ENCODE measurements at places on chromosomes 7 and 10.

DNA sequence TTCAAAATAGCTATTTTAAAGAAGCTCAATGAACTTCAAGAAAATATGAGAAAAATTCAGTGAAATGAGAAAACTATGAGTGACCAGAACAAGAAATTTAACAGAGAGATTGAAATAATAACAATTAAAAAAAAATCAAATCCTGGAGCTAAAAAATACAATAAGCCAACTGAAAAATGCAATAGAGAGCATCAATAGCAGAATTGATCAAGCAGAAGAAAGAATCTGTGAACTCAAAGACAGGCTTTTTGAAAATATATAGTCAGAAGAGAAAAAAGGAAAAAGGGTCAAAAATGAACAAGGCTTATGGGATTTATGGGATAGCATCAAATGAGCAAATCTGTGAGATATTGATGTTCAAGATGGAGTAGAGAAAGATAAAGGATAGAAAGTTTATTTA, 133.0 kb downstream of the OTUD1 start:
- no peak for DNase-seq

- peak; percentile 35 for DNase-seq
Observed at GRCh38 chr10:109740436-109740835, 182.9 kb downstream of the XPNPEP1 start.

DNA sequence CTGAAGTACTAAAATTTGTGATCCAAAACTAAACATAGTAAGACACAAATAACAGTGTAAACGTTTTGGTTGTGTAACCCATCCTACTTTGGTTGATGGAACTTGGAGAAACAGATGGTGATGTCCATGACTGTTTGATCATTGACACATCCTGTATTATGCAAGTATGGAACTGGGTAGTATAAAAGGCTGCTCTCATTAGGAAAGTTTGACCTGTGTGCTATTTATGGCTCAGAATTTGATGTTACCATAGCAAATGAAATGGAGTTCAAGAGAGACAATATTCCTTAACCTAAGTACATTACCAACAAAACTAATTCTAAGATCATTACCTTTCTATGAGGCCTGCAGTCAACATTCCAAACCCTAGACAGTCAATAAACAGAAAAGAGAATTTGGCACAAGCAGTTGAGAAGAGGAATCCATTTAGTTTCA, 39.9 kb downstream of the DKK1 start:
- DNase-seq = no peak

DNA sequence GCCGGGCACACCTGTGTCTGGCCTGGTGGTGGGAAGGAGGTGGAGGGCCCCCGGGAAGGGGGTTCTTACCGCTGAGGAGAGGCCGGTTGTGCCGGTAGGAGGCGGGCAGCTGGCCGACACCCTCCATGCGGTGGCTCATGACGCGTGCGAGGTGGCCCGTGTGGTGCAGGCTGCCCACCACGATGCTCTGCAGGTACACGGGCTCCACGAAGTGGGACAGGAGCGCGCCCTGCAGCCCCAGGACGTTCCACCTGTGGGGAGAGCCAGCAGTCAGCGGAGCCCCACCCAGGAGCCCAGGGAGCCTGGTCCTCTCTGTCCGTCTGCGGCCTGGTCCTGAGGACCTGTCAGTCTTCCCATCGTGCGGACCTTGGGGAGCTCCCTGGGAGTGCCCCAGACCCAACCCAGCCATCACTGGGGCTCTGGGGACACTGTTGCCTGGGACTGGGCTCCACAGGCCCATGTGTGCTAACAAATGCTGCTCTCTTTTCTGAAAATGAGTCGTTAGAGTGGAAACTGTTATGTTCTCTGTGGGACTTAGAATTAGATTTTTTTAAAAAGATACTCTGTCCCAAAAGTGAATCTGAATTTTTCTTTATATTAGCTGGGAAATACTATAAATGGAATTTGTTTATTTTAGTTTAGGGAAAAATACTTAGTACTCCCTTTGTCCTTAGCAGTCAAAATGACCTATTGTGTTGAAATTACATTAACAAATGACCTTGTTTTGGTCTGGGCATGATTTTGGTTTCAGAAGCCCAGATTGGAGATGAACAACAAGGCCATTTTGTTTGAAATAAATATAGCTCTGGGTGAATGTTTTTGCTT, 143.9 kb downstream of the WDR37 start:
- DNase-seq = no peak

DNA sequence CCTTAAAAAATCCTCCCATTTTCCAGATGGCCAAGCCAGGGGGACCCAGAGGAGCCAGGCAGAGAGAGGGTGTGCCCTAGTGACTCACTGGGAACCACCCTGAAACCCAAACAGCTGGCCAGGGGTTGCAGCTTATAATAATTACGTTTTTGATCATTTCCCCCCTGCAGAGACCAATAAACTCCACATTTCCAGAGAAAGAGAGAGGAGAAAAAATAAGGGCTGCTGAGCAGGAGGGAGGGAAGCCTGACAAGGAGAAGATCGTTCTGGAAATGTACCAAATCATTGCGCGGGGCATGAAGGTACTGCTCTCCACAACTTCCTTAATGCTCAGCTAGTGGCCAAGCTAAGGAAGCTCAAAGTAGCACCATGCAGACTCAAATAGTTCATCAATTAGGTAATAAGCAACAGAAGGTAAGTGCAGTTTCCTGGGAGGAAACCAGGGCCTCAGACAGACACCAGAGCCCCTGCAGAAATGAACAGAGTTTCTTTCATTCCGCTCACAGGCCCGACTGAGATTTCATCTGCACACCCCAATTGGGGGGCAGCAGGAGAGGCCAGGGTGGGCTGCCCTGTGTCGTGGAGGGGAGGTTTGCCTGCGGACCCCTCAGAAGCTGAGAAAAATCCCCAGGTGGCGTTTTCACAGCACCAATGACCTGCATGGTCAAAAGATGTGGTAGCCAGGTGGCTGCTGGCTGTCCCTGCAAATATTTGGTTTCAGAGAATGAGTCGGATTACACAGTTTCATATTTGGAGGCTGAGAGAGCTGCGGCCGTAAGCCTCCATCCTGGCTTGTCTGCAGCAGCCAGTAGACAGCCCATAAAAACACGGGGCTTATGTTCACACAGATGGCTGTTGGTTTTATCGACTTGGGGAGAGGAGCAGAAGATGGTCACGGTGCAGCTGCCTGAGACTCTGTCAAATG, 153.2 kb upstream of the LYZL2 start:
- peak; percentile 89 for DNase-seq

- DNase-seq = no peak
Observed at GRCh38 chr7:103148131-103148993, 537 bp downstream of the NAPEPLD start.

GRCh38 chr7:42939457-42940240, 7.5 kb downstream of the MRPL32 start:
- no peak for DNase-seq

DNA sequence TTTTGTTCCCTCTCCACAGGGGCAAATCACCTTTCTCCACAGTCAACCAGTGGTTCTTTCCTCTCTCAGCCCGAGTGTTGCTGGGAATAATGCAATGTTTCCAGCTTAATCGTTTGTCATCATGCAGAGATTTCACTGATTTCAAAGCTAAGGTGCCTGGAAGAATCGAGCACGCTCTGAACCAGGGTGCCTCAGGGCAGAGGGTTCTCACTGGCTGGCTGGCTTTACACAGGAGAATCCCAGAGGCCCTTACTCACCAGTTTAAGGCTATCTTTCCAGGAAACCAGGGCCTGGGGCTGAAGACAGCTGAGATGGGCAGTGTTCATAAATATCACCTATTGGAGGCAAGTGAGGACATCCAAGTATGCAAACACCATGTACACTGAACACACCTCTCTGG, 21.8 kb downstream of the PLXNA4 start:
- DNase-seq = no peak

DNA sequence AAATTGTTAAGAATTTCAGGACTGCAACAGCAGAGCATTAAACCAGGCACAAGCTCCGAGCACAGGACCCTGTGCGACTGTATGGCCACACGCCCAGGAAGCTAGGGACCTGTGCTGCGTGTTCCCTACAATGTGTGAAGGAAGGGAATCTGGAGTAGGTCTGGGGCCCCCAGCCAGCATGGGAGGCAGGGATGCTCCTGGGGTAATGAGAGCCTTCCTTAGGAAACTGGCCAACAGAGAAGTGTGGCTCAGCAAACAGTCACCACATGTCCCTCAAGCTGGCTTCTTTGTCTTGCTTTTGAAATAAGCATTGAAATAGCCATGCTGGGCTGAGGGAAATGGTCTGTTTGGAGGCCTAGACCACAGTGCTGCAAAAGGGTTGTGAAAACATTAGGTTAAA, 8.2 kb downstream of the BLNK start:
- no peak for DNase-seq
